ENCODE measurements at places on chromosomes 2 and 18. TPM values are rescaled to one million over a fixed set of nuclear protein-coding genes. Genes with fewer than 3 reads are reported as not detected.

GRCh38 chr2:148552675-148553331, 91.7 kb upstream of the EPC2 start:
- DNase-seq: no peak

GRCh38 chr2:70083344-70084156, 3.7 kb upstream of the PCBP1 start:
- no peak for DNase-seq

DNA sequence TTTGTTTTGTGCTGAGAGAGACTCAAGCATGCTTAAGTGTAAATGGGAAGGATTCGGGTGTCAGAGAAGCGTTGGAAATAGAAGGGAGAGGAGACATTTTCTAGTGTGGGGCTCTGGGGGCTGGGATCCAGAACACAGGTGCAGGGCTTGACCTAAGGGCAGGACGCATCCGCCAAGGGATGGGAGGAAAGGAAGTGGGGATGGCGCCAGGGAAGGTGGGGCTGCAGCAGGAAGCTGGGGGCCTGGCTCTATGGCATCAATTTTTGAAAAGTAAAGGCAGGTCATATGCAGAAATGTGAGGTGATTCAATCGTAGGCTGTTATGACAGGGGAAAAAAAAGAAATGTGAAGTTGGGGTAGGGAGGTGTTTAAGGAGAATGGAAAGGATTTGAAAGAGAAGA, 143.2 kb upstream of the SERTAD2 start:
- no peak for DNase-seq

The GPR35 gene
- 1.6 TPM for total RNA-seq

DNA sequence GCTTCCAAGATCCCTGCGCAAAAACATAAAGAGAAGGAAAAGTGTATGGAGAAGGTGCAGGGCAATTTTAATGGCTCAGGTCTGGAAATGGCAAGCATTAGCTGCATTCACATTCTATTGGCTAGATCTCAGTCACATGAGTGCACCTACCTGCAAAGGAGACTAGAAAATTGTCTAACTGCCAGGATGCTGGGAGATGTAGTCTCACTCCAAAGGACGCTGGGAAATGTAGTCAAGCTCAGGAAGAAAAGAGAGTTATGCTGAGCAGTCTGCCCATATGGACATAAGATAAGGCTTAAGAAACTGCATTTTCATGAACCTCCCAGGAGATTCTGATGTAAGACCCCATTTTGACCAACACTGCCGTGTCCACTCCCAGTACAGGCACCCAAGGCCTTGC, 9.5 kb upstream of the KLHL29 start:
- no peak for DNase-seq

- DNase-seq: no peak
Observed at GRCh38 chr2:37000318-37000717, 34.0 kb upstream of the STRN start.

The ACVR2A gene
- 2.0 TPM for total RNA-seq

DNA sequence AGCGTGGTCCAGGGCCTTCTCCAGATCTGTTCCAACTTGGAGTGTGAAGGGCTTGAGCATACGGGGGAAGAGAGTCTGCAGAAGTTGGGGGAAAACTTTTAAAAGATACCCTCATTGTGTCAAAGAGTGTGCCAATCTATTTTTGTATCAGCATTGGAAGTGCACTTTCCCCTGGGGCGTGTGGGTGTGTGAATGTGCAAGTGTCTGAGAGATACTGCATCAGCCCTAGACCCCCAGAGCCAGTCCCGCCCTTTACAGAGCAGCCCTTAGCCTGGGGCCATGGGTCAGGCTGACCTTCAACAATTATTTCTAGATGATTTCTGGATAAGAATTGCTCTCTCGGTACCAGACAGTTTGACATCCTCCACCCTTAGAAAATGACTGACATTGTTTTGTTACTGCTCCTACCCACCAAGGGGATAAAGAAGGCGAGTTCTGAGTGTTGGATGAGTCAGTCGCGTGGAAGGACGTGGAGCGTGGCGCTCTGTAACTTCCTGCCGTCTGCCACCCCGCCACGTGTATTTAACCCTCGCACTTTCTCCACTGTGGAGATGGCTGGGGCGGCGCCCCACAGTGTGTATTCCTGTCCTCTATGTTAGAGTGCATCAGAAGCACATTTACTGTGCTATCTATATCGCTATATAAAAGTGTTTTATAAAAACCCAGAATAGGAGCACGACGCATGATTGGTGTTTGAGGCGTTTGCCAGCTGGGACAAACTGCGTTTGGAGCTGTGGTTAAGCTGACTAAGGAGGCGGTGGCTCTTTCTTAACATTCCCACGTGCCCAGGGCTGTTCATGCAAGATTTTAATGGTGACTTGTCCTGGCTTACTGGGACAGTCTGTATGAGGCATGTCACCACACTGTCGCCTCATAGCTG, 122.6 kb downstream of the CABLES1 start:
- no peak for DNase-seq

The GPR148 gene
- total RNA-seq: not detected

The ALPI gene
- not detected for total RNA-seq

The CELF4 gene
- not detected for total RNA-seq

GRCh38 chr2:223735659-223736244, 101.6 kb downstream of the AP1S3 start:
- DNase-seq: no peak

- DNase-seq: no peak
Observed at GRCh38 chr2:198080879-198081765, 276.7 kb downstream of the PLCL1 start.

DNA sequence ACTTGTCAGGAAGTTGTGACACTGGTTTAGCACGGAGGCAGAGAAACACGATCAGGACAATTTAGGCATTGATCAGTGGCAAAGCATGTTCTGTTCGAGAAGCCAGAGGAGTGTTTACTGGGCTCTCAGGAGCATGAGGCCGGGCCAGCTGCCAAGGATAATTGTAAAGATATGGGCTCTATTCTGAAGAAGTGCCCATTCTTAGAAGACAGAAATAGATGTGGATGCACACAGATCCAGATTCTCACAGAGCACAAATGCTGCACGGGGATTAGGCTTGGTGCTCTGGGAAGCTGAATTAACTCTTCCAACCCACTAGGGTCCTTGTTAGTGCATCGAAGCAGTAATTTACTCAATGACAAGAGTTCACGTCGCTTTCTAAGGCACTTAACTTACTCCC, 16.2 kb downstream of the AFF3 start:
- DNase-seq: no peak

Measured in activated B cell treated with CpG ODN at 0.5 μM for 24 hours (primary cell).